ENCODE measurements at places on chromosomes 2 and 18. TPM values are rescaled to one million over a fixed set of nuclear protein-coding genes. Genes with fewer than 3 reads are reported as not detected.

The PEX13 gene
- total RNA-seq = 37.9 TPM

The TMBIM1 gene
- total RNA-seq = 121 TPM

DNA sequence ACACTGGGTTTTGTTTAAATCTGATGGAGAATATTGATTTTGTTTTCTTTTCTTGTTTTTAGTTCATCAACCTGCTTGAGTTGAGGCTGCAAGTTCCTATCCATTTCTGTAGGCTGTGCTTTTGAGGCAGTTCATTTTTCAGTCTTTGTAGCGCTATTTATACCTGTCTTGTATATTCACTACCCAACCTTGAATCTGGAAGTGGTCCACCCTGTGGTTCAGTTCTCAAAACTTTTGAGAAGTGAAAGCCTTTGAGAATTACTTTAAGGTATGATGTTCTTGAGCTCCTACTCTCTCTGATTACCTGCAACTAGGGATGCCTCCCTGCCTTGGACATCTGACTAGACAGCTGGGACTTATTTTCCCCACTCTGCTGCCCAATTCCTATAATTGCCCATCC, 53.5 kb upstream of the KCNE4 start:
- no peak for DNase-seq

GRCh38 chr2:71895320-71896161, 252.1 kb downstream of the CYP26B1 start:
- DNase-seq = no peak

DNA sequence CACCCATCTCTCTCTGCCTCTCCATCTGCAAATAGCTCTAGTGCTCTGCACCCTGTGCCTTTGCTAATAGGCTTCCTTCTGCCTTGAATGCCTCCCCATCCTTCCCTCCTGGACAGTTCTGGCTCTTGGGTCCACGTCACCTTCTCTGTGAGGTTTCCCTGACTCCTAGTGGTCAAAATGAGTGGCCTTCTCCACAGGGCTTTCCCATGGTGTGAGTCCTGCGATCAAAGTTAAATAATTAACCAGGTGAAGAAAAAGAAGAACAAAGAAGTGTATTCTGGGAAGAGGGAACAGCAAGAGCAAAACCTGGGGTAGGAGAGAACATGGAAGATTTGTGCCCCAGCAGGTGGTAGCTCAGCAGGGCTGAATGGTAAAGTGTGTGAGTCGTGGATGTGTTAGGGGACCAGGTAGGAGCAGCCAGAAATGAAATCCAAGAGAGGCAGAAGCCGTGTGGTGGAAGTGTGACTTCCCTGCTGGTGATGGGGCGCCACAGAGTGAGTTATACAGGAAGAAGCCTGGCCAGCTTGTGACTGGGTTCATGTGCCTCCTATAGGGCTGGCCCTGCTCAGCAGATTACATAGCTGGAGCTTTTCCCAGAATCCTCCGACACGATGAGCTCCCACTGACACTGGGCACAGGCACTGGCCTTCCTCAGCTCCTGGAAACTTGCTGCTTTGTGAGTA, 93.8 kb upstream of the LDAH start:
- DNase-seq = peak; percentile 28

DNA sequence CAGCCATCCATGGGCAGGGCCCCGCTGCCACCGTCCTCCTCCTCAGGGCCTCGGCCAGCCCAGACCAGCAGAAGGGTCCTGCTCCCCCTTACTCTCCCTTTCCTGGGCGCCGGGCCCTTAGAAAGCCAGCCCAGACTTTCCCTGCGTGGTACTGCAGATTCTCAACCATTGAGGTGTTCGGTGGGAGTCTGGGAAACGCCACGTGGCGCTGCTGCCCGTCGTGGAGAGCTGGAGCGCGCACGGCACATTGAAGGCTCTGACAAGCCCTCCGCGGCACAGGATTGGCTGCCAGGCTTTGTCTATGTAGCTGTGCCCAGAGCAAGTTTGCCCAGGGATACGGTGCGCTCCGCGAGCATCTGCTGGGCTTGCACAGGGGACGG, 10.4 kb upstream of the KLHL30 start:
- no peak for DNase-seq

GRCh38 chr2:39020383-39020782, 100.5 kb downstream of the SOS1 start:
- no peak for DNase-seq

- no peak for DNase-seq
Observed at GRCh38 chr2:27518113-27518781, 21.6 kb downstream of the GCKR start.

- no peak for DNase-seq
Observed at GRCh38 chr2:111119822-111120252, 877 bp upstream of the BCL2L11 start.

- DNase-seq = peak; percentile 38
Observed at GRCh38 chr18:31977270-31977872, 34.4 kb upstream of the TRAPPC8 start.

DNA sequence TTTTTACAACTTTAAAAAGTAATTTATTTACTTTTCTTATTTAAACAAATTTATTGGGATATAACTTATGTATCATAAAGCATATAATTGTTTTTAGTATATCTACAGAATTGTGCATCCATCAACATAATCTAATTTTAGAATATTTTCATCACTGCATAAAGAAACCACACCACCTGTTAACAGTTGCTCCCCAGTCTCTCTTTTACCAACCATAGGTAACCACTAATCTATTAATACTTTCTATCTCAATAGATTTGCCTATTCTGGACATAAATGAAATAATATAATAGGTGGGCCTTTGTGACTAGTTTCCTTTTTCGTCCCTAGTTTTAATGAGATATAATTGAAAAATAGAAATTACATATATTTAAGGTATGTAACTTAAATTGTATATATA, 90.6 kb downstream of the ADAM23 start:
- DNase-seq = no peak

DNA sequence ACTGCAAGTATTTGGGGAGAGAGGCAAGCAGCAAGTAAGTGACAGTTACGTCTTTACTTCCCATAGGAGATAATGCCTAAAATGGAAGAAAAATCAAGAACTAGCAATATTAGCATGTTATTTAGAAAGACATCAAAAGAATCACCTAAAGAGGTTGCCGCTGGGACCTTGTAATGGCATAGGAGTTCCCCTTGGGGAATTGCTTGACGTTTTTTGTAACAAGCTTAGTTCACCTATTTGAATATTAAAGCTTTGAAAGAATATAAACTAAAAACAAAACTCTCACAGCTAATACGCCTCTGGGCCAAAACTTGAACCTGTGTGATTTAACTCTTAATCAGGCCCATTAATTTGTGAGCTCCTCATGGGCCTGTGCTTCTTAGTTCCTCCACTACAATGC, 89.0 kb downstream of the AAK1 start:
- no peak for DNase-seq

- no peak for DNase-seq
Observed at GRCh38 chr2:231250698-231251097, 52.3 kb downstream of the ARMC9 start.
